ENCODE measurements at places on chromosomes 16 and 17. TPM values are rescaled to one million over a fixed set of nuclear protein-coding genes. Genes with fewer than 3 reads are reported as not detected.

The HYDIN gene
- 0.18 TPM for total RNA-seq

The GP1BA gene
- total RNA-seq, result not detected

The E4F1 gene
- 13.1 TPM for total RNA-seq

The RFFL gene
- 20.8 TPM for total RNA-seq

The ABCA9 gene
- total RNA-seq, result under 0.01 TPM

The NHLRC4 gene
- 0.56 TPM for total RNA-seq

- no peak for DNase-seq
Observed at GRCh38 chr16:56269281-56269680, 78.0 kb downstream of the GNAO1 start.

- DNase-seq, result no peak
Observed at GRCh38 chr17:17124341-17124740, 81.8 kb downstream of the PLD6 start.

- DNase-seq, result no peak
Observed at GRCh38 chr17:49916854-49917515, 52.0 kb upstream of the DLX4 start.

DNA sequence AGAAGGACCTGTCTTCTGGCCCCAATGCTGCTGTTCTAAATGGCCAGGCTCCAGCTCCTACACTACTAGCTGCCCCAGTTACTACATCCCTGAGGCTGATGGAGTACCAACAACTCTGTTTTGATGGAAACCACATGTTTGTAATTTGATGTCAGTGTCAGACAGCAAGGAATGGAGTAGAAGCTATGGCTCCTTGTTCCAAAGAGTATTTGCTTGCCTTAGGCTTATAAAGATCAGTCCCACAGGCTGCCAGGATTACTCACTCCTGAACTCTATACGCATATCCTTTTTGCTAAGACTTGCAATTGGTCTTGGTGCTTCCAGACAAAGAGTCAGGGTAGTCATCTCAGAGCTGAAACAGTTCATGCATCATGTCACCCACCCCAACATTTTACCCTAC, 139.6 kb downstream of the HS3ST3A1 start:
- DNase-seq, result peak; percentile 80

- no peak for DNase-seq
Observed at GRCh38 chr17:43428524-43428923, 29.7 kb downstream of the ARL4D start.

DNA sequence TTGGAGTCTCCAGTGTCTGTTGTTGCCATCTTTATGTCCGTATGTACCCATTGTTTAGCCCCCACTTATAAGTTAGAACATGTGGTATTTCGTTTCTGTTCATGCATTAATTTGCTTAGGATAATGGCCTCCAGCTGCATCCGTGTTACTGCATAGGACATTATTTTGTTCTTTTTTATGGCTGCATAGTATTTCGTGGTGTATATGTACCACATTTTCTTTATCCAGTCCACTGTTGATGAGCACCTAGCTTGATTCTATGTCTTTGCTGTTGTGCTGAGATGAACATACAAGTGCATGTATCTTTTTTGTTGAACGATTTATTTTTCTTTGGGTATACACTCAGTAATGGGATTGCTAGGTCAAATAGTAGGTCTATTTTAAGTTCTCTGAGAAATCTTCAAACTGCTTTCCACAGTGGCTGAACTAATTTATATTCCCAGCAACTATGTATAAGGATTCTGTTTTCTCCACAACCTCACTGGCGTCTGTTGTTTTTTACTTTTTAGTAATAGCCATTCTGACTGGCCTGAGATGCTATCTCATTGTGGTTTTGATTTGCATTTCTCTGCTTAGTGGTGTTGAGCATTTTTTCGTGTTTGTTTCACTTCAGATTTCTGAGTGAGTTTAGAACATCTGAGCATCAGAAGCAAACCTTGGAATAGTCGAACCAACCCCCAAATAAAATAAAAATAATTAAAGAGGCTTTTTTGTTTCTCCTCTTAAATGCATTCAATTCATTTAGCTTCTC, 304.7 kb downstream of the ZFHX3 start:
- DNase-seq, result no peak

DNA sequence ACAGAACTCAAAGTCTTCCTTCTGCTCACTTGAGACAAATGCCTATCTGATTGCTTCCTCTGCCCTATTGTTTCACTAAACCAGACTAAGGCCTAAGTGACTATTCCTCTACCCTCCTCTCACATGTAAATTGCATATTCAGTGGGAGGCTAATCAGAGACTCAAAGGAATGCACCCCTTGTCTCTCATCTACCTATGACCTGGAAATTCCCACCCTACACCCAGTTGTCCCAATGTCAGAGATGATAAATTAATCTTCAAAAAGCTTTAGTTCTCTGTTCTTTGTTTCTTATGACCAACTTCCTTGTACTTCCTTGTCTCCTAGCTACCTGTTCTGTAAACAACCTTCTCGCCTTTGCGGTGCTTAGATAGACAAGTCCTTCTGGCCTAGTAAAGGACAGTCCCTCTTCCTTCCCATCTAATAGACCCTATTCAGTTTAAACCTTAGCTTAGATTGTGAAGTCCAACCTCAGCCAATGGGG, 76.0 kb downstream of the EMP2 start:
- no peak for DNase-seq

DNA sequence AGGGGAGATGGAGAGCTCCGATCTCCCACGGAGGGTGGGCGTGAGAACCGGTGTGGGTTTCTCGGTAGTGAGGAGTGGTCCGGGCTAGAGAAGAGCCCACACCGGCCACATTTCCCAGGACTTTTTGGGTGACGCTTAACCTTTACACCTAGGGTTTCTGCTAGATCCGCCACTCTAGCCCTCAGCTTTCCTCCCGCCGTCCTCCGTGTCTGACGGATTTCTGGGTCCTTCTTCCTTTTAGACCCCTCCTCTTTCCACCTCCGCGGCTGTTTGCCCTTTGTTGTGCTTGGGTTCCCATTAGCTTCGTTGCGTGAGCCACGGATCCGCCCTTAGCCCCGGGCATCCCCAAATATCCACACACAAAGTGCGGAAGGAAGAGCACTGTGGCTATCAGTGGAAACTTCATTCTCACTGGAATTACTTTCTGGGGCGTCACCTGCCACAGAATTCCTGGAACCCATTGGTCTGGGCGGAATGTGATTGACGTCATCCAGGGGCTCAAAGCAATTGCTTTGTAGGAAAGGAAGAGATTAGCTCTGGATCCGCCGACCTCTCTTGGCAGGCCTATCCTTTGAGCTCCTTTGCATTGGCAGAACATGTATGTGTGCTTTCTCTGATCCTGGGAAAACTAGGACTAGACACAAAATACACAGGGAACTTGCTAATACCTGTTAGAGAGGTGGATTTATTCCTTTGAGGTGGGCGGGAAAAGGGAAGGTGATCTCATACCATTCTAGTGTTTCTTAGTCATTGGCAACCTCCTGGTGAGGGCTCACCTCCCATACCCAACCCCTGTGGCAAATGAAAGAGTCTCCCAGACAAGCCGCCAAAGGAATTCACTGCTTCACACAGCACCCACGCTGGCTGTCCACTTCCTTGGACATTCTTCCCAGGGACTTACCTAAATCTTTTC, 654 bp downstream of the TNFAIP1 start:
- DNase-seq, result peak; percentile 94

DNA sequence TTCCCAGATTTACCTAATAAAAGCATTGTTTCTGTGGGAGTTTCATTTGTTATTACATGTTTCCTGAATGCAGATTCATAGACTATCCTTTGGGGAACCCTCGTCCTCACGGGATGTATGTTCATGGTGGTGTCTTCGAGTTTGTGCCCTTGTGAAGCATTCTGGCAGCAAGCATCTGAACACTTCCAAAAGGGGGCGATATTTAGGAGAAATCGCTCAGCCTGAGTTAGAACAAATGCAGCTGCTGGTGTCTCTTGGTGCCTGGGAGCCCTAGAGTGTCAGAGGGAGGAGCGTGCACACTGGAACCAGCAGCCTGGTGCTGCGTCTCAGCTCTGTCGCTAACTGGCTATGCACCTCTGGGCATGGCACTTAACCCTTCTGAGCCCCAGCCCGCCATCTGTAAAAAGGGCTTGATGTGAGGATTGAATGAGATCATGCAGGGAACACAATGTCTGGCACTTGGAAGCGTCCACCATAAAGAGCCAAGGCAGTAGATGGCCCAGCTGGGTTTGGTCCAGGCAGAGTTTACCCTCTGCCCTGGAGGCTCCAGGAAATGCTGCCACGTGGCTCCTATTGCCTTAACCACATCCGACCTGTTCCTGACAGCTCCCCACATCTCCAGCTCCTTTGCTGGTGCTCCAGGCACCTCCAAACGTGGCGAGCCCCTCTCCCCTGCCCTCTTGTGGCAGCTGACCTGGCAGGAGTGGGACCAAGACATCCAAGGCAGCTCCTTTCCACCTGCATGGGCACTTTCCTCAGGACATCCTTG, 25.0 kb upstream of the C16orf78 start:
- no peak for DNase-seq

DNA sequence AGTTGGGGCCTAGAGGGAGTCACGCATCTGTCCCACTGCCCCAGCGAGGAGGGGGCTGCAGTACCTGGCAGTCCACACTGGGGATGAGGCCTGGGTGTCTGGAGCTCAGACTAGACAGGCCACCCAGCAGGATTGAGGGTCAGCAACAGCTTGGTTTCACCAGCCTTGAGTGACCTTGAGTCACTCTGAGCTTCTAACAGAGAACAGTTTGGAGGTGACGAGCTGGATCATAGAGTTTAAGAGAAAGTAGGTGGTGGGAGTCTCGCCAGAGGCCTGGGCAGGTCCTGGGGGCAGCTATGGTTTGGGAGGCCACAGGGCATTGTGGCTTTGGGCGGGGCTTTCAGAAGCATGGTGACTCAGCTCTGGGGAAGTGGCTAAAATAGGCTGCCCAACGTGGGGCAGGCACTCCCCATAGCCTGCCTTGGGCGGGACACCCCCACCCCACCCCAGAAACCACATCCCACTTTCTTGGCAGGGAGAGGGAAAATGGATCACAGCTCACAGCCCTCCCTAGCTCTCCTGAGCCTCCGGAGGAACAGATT, 20.5 kb downstream of the CDC42EP4 start:
- peak; percentile 86 for DNase-seq

GRCh38 chr17:44541884-44542581, 15.3 kb upstream of the FZD2 start:
- DNase-seq, result no peak

DNA sequence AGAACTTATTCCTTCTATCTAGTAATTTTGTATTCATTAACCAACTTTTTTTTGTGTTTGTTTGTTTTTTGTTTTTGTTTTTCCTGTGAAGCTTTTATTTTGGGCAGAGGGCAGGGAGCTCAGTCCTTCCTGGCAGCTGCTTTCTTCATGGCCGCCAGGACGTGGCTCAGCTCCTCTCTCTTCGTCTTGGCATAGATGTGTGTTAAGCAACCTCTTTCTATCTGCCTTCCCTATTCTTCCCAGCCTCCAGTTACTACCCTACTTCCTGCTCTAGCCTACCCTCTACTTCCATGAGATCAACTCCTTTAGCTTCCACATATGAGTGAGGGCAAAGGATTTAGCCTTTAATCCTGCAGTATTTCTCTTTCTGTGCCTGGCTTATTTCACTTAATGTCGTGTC, 8.2 kb upstream of the BRD7 start:
- no peak for DNase-seq

DNA sequence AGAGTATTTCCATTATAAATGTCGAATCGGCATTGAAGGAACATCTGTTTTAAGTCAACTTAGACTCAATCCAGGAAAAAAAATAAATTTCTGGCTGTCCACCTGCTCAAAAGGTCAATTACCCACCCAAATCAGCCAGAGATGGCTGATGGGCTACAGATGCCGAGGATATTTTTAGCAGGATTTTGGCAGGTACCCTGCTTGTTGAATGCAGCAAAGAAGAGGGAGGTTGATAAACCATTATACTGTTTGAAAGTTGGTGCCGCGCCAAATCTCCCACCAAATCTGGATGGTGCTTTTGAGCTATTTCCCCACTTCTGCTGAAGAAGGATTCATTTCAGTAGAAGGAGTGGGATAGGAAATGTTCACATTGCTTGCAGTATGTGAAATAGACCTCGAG, 537.7 kb downstream of the MAF start:
- DNase-seq, result no peak

GRCh38 chr17:45332989-45333701, 16.3 kb upstream of the MAP3K14 start:
- DNase-seq, result no peak

- no peak for DNase-seq
Observed at GRCh38 chr16:81808933-81809480, 29.9 kb downstream of the PLCG2 start.

DNA sequence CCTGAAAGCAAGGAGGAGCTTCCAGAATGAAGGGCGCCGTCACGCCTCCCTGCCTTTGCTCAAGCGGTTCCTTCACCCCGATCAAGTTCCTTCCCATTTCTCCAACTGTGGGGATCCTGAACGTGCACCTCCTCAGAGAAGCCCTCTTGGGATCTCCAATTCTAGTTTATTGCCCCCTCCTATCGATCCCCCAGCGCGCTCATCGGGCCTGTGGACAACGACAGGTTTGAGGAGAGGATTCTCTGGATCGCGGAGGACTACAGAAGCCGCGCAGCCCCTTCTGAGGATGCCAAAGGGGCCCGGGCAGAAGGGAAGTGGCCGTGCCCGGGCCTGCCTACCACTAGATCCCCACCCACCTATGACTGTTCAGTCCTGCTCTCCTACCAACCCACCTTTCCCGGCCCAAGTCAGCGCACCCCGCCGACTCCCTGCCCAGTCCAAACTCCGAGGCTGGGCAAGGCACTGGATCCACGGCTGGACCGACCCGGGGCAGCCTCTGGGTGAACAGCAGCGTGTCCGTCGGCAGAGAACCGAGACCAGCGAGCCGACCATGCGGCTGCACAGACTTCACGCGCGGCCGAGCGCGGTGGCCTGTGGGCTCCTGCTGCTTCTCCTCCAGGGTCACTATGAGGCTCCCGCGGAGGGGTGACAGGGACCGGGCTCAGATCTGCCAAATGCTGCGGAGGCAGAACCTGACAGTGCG, 12.8 kb upstream of the CES3 start:
- no peak for DNase-seq

DNA sequence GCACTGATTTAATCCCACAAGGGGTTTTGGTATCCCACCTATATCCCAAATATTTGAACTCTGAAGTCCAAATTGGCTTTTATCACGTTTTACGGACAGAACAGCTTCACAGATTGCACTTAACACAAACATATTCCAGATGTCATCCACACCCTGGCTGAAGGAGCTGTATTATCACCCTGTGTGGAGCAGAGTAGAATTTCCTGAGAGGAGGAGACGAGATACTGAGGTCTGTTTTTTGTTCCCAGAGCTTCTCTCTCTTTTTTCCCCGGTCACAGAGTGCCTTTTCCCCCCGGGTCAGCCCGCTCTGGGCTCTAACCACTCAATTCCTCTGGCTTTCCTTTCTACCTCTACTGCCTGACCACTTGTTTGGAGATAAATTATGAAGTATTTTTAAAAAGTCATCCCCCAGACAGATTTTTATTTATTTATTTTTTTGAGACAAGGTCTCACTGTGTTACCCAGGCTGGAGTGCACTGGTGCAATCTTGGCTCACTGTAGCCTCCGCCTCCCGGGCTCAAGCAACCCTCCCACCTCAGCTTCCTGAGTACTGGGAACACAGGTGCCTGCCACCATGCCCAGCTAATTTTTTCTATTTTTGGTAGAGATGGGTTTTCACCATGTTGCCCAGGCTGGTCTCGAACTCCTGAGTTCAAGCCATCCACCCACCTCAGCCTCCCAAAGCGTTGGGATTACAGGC, 30.7 kb downstream of the DNAH2 start:
- peak; percentile 30 for DNase-seq

GRCh38 chr16:22217890-22218730, 12.0 kb downstream of the EEF2K start:
- no peak for DNase-seq

- no peak for DNase-seq
Observed at GRCh38 chr17:48024149-48025039, 13.2 kb downstream of the COPZ2 start.

Measured in IMR-90 (cell line).